ENCODE measurements at places on chromosomes 12 and 14.

DNA sequence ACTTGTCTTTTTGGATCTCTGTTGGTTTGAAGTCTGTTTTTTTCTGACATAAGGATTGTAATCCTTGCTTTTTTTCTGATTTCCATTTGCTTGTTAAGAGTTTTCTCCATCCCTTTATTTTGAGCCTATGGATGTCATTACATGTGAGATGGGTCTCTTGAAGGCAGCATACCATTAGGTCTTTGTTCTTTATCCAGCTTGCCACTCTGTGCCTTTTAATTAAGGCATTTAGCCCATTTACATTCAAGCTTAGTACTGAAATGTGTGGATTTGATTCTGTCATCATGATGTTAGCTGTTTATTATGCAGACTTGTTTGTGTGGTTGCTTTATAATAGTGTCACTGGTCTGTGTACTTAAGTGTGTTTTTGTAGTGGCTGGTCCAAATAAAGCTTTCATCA lies 100.0 kb downstream of the CCDC91 start:
- DNase-seq, result no peak

DNA sequence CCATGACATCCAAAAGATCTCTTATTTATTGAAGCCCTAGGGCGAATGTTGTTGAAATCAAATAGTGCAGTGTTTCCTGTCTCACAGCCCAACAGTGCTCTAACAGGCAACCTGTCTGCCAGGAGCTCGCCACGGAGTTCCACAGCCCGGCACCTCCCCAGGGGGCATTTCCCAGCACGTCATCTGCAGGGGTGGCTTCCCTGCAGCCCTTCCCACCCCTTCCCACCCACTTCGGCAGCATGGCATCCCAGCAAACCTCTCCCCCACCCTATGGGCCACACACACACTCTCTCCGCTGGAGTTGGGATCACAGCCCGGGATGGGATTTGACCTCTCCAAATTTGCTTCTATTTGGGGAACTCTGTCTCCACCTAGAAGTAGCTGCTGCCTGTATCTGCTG lies 62.7 kb upstream of the C14orf180 start:
- no peak for DNase-seq

GRCh38 chr14:61621444-61621843 lies 73.9 kb upstream of the HIF1A start:
- DNase-seq, result no peak

- no peak for DNase-seq
Measured at GRCh38 chr12:120698665-120699064, 11.6 kb upstream of the UNC119B start.

GRCh38 chr14:57769863-57770523 lies 95.9 kb downstream of the SLC35F4 start:
- DNase-seq, result no peak
